H9 (cell line): ENCODE measurements at places on chromosomes 12 and 14. TPM values are rescaled to one million over a fixed set of nuclear protein-coding genes. Genes with fewer than 3 reads are reported as not detected.

DNA sequence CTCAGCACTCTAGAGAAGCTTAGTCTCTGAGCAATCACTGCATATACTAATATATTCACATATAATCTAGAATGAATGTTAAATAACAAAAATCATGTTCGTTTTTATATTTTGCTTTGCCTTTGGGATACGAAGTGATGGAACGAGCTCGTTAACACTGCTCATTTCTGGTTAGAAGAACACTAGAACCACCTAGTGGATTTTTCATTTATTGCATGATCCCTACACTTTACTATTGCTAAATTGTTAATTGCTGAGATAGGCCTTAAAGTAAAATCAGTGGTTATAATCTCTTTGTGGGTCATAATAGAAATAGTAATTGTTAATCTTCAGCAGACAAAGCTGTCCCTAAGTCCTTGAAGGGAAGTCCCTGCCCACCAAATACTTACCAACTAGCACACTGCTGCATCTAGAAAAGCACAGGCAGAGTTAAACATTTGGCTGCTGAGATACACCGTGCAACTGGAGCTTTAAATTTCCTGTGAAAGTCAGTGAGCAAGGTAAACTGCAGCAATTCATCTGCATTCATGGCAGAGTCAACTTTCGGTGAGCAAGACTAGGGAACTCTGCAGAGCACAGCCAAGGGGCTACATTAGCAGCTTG lies 353.7 kb downstream of the APAF1 start:
- no peak for DNase-seq

Gene ERP27
- total RNA-seq: not detected in 2 replicates

GRCh38 chr12:120843472-120843871 lies 60.7 kb downstream of the SPPL3 start:
- no peak for DNase-seq

Gene DCAF11
- 73.4 and 74.3 TPM in 2 replicates for total RNA-seq

DNA sequence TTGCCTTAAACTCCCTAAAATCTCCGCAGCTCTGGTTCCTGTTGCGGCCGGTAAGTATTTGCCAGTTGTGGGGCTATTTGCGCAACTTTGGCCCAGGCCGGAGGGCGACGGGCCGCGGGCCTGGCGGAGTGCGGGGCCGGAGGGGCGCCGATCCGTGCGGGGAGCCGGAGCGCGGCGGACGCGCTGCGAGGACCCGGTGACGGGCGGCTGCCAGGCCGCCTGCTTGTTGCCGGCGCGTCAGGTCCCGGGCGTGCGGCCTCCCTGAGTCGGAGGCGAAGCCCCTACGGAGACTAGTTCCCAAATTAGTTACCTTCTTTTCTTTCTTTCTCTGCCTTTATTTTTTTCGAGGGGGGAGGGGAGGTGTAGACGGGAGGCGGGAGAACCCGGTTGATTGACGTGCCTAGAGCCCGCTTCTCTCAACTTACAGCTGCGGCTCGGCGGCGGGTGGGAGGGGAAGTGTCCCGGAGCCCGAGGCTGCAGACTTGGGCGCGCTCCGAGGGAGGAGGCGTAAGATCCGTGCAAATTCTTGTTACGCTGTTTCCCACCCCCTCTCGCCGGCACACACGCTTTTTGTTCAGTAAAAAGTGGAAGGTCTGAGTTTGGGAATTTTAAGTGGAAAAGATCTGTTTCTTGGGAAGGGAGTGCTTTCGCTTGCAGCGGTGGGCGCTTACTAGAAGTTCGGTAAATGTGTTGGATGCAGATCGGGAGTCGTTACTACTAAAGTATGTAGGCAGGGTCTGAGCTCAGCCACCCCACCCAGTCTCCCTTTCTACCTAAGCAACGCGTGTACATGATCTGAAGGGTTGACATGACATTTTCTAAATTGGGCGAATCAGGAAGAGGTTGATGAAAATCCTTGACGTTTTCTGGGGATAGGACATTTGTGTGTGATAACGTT lies 576 bp downstream of the ZBTB1 start:
- DNase-seq: peak; percentile 88

Gene MYBPC1
- total RNA-seq: not detected in 2 replicates

DNA sequence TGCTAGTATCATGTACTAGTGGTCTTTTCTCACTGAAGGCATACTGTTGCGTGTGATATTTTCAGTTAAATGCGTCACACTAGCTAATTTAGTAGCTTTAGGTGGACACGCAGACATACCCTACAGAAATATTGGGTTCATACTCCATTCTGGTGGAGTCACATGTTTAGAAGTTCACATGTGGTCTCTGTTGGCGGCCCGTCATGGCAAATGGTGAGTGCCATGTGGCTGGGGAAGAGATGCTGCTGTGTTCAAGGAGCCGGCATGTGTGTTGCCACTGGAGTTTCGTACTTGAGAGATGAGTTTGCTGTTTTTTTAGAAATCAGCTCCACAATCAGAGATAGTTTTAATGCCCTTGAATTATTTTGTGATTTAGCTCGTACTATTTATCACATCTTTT lies 454.6 kb downstream of the PCNX1 start:
- no peak for DNase-seq

Gene FGF23
- 0.13 and 0.24 TPM in 2 replicates for total RNA-seq

Gene P2RX2
- 1.8 and 2.2 TPM in 2 replicates for total RNA-seq

DNA sequence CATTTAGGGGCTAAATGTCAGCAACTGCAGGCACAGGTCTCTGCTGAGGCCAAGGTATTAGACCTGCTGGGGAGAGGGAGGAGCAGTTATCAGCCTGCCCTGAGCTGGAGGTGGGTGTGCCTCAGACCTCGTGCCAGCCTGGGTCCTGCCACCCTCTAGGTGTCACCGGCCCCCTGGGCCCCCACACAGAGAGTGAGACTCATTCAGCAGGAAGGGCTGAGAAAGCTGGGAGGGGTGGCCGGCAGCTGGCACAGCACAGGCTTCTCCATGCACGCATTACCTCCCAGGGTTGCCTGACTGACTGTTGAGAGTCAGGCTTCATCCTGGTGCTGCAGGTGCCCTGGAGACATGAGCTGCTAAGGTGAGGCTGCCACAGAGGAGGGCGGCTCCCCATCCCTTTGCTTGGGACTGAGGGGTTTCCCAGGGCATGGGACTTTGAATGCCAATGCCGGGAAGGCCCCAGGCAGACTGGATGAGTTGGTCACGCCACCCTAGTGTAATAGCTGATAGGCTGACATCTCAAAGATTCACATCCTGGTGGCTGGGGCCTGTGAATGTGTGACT lies 75.3 kb upstream of the C14orf180 start:
- DNase-seq: peak; percentile 21

Gene GPR84
- not detected in 2 replicates for total RNA-seq

Gene CRY1
- total RNA-seq: 23.5 and 25.7 TPM in 2 replicates

DNA sequence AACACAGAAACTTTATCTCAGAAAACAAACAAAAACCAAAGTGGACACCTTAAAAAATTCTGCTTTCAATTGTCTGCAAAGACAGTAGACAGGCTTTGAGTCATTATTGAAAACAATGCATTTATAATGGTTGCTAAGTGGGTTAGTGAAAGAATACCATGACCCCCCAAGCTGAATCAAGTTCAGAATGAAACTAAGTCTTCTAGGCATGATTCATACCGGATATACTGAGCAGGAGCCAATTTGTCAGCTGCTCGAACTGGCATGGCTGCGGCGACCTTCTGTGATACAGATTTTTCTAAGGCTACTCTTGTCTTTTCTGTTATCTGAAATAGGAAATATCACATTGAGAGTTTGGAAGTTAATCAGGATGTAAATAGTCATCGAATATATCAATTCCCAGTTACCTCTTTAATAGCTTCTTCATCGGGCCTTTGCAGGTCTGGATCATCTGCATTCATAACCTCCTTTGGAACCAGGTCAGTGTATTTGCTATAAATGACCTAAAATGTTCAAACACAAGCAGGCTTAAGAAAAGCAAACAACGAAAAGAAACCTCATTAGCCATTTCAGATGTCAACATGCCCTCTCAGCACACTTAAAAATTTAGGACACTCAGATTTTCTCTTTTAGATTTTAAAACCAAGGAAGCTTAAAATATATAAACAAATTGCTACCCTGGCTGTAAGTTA lies 22.3 kb downstream of the SNW1 start:
- no peak for DNase-seq

- no peak for DNase-seq
Measured at GRCh38 chr14:74621556-74621955, 9.5 kb upstream of the LTBP2 start.

- DNase-seq: no peak
Measured at GRCh38 chr12:120751389-120751788, 25.8 kb downstream of the ACADS start.

DNA sequence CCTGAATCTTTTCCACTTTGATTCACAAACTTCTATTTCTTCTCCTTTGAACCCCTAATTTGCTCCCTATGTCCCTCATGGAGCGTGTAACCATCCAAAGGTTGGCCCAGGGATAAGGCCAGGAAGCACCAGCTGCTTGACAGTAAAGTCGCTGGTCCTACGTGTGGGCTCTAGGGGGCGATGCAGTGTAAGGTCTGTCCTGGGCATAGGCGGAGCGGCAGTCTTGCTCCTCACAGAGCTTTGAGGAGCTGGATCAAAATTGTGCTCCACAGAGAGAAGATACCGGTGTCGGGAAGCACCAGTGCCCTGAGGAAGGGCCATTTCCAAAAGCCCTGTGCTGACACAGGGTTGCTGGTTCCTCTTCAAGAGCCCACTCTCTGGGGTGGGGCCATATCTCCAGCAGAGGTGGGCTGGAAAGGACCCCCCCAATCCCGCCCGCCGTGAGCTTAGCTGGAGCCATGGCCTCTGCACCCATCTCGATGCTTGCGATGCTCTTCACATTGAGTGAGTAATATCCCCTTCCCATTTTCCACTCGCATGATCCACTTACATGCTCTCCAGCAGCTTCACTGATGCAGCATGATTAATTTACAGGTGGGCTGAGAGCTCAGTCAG lies 49.9 kb upstream of the OR4E1 start:
- DNase-seq: peak; percentile 91
